ENCODE measurements at places on chromosomes 2 and 18.

GRCh38 chr18:36107477-36107876 lies 21.7 kb downstream of the SLC39A6 start:
- no peak for DNase-seq

- no peak for DNase-seq
Observed at GRCh38 chr2:38808677-38809076, 30.7 kb downstream of the GEMIN6 start.

DNA sequence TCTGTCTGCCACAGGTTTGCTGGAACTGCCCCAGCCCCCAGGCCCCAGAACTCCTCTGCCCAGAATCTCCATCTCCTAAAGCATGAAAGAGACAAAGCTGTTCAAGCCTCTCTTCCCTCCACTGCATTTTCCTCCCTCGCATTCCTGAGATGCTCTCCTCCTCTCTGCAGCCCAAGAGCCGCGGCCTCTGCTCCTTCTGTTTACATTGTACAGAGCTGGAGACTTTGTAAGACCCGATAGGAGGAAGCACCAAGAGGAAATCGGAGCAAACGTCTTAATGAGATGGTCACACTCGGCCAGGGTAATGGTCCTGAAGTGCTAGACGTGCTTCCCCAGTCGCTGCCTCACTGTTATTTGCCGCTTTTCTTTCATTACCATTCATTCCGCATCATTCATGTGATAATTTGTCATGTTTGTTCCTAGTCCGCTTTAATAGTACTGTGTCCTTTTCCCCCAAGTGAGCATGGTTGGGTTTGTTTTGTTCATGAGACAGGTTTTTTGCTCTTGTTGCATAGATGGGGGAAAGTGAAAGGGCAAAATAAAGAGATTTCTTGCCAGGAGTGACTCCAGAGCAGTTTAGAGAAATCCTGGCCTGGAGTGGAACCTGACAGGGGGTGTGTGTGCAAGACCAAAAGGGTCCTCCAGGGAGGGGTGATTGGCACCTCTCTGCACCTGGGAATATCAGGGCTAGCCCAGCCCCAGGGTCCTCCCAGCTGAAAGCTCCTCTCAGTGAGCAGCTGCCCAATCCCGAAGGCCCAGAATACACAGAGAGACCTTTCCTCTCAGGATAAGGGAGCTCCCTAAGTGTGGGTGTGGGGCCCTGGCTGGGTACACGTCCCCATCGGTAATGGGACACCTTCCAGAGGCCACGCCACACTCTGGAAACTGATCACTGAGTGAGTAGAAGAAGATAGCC lies 44.9 kb upstream of the ID2 start:
- DNase-seq: no peak

GRCh38 chr2:15048000-15048399 lies 415.5 kb downstream of the LRATD1 start:
- no peak for DNase-seq

DNA sequence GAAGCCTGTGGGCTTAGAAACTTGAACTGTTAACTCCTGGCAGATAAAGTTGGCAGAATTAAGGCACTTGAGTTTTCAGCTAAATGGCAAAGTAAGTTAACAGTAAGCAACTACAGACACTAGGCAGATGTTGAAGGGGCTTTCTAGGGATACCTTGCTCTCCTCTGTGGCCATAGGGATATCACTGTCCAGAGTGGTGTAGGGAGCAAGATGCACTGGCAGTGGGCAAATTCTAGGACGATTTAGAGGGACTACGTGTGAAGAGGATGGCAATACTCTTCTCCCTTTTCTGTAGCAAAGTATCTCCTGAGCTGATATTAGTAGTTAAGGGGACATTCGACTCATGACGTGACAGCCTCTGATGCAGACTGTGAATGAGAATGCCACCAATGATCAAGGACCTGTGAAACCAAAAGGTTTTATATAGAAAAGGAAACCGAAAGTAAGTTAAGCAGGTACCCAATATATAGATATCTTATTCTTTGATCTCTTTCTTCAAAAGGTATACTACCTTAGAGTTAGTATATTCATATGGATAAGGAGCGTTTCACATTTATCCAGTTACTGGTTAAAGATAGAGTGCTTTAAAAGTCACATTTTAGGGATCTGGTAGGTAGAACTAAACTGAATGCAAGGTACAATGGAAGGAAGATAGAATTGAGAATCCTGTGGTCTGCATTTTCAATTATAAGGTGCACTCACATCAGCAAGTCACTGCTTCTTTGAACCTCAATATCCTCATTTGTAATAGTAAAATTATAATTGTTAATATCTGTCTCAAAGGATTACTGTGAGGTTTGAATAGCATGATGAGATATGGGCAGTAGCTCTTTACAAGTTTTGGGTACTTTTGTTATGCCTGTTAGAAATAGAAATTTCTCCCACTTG lies 106.4 kb downstream of the KCNH7 start:
- no peak for DNase-seq

GRCh38 chr2:84481702-84482101 lies 22.6 kb upstream of the SUCLG1 start:
- no peak for DNase-seq

GRCh38 chr2:240388471-240389301 lies 46.8 kb upstream of the GPC1 start:
- no peak for DNase-seq

DNA sequence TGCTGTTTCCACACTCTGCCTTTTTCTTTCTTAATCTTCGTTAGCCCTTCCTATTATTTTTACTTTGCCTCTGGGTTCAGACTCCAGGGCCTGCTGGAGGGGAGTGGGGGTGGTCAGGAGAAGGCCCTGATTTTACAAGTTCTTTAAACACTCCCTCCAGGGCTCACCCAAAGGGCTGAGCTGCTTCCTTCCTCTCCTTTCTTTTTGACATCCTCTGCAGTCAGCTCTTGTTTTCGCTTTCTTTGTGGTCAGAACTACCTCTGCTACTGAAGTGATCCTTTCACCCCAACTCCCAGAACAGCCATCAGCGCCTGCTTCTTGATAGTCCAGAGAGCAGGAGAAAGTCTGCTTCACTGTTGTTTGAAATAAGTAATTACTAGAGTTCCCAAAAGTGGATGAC lies 925.7 kb downstream of the EPHA4 start:
- DNase-seq: no peak

- no peak for DNase-seq
Observed at GRCh38 chr2:229372207-229372606, 101.1 kb upstream of the PID1 start.

All from T follicular helper cell (primary cell).